ENCODE measurements at places on chromosomes 3 and 15.

DNA sequence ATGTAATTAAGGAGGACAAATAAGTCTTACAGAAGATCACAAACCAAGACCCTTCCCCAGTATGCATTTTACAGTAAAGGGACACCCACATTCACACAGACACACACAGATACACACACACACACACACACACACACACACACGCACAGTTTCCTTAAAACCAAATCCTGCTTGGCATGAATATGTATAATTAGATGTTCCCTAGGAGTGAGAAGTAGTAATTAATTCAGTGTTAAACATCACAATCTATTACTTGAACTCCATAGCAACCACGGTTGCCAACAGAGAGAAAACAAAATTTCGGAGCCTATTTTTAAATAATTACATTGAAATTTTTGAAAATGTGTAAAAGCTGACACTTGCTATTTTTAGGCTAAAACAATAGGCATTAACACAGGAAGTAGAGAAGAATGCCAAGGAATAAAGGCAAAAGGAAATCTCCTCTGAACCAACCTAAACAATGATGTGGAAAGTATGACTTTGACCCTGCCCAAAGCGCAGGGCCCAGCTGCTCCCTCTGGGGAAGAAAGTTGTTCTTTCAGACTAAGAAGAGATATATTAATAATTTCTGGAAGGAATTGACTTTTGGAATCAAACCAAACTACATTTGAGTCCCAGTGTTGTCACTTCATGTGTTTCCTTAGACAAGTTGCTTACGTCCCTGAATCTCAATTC is 215.3 kb downstream of the CPNE4 start:
- DNase-seq: no peak

- no peak for DNase-seq
Measured at GRCh38 chr3:181699171-181699903, 12.4 kb upstream of the SOX2 start.

DNA sequence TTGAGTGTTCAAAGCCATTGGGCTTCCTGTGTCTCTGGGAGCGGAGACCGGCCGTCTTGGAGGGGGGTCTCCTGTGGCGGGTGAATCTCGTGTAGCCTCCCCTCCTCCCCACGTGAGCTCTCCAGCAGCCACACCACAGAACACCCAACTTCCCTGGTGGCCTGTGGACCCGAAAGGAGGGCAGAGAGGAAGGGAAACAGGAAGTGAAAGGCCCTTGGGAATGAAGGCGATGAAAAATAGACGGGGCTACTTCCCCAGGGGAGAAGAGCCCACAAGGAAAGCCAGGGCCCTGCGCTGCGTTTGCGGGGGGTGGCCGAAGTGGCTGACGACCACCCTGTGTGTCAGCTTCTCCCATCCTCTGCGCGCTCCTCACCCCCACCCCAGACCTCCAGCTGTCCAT is 5.4 kb downstream of the ANKRD63 start:
- no peak for DNase-seq

DNA sequence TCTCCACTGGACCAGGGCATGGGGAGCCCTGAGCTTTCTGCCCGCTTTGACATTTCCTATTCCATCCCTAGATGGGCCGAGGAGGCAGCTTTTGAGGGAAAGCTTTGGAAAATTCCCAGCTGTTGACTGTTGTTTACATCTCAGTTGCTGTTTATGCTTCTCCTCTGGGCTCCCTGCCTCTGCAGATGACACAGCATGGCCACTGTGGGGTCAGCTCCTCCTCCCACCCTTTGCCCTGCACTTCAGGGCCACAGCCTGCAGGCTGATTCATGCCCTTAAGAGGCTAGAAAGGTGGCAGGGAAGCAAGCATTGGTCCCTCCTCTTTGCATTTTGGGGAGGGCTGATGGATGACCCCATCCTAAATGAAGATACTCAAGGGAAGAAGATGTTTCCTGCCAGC is 8.5 kb upstream of the CTXND1 start:
- DNase-seq: no peak

DNA sequence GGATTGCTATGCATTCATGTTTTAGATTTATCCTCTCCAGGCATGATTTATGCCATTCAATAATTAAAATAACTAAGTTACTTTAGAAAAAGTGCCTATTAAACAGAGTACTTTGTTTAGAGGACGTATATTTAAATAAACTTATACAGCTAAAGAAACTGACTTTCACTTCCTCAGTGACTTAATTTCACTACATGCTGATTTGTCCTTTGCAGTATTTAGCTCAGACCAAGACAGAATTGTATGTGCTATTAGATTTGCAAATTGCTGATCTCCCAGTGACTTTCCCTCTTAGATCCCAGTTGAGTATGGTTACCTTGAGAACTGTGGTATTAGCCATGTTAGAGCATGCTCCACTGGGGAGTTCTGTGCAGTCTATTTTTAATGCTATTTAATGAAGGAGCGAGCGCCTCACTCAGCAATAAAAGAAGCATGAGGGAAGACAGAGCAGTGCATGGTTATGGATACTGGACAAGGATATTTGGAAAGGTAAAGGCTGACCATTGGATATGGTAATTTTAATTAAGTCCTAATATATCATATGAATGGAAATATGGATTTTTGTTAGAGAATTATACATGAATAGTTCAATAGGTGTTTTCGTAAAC is 2.7 kb downstream of the ARPP21 start:
- DNase-seq: no peak

DNA sequence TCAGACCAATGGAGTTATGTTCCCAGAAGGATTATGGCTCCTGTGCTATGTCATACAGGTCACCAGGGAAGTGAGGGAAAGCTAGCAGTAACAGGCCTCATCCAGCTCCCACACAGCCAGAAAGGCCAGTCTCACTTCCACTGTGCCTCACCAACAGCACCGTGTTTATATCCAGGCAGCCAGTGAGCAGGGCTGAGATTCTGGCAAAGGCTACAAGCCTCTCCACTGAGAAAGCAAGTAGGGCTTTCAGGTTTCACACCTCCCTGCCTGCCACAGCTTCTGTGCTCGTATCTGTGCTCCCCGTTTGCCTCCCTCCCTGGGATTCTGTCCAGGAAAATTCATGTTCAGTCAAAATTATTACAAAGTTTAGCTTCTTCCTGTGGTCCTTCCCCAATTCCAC is 14.9 kb upstream of the CFAP20DC start:
- DNase-seq: no peak

GRCh38 chr15:76195506-76196268 is 115.6 kb downstream of the ETFA start:
- DNase-seq: no peak

- peak; percentile 20 for DNase-seq
Measured at GRCh38 chr3:183484431-183485075, 56.1 kb upstream of the MCF2L2 start.

- DNase-seq: no peak
Measured at GRCh38 chr15:70823196-70823595, 30.8 kb downstream of the LARP6 start.

GRCh38 chr15:33915571-33916407 is 52.5 kb upstream of the CHRM5 start:
- no peak for DNase-seq

DNA sequence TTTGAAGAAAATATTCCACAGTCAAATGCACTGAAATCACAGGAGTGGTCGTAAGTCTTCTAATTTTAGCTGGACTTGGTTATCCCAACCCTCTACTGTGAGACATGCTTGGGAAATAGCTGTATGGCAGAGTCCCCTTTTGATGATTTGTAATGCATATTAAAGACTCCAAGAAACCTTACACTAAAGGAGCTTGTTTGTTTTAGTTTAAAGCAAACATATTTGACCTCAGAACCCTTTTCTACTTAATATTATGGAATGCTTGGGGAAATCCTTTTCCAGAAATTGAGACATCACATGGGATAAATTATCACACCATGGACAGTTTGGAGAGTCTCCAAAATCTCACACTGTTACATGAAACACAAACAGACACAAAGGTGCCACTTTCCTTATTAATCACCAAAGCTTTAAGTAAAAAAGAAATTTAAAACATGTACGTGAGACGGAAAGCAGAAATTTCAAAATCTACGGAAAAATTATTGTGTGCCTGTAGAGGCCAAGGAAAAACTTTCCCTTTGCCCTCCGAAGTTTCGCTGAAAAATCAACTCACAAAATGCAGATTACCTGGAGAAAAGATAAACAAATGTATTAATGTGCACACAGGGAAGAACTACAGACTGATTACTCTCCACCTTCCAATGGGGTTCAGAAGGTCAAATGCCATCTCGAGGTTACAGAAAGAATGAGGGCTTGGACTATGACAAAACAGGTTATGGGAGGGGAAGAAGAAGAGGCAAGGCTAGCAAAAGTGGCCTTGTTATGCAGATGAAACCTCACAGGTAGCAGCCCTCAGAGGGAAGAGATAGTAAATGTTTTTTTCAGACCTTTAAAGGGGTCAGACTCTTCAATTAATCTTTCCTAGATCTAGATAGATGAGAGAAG is 7.0 kb upstream of the CPB1 start:
- DNase-seq: no peak

GRCh38 chr3:119937229-119937628 is 155.3 kb downstream of the NR1I2 start:
- DNase-seq: peak; percentile 59

DNA sequence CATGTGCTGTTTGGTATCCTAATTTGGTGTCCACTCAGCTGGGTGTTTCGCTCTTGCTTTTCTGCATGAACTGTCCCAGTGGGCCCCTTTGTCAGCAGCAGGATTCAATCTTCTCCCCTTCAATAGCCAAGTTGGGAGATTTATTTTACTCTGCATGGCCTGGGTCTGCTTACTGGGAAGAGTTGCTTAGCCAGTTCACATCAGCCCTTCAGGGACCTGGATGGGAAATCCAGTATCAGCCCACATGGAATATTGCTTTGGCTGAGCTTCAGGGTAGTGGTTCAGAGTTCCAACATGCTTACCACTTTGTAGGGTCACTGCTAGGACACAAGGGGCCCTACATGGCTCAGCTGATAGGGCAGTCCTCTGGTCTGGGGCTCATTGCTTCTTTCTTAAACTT is 93.0 kb upstream of the BOC start:
- no peak for DNase-seq

DNA sequence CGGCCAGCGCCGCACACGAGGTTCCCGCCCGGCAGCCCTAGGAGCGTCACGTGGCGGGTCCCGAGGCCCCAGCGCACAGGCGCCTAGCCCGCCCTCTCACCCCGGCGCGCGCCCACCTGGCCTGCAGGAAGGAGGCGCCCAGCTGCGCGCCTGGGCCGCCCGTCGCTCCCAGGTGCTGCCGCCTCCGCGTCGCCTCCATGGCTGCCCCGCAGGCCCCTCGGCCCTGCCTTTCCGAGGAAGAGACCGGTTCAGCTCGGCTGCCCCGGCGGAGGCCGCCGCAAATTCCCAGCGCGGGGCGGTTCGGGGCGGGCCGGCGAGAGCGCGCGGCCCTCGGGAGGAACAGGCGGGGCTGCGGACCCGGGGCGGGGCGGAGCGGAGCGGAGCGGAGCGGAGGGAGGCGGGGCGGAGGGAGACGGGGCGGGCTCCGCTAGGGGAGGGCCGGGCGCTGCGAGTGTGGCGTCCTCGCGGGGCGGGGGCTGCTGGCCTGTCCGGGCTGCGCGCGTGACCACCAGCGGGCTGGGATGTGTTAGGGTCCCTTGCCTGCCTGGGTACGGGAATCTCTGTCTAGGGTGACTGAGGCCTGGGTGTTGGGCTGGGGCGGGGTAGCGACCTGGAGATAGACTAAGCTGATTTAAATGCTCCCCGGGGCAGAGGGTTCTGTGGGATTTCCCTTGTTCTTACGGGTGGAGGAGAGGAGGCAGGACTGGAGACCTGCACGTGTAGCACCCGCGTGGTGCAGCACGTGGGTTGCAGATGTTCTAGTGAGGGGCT is at the start of gene CLN6:
Gene CLN6 (minus strand): TSS at position 343 of the 771 bp plus-strand sequence. CDS start 144 bp downstream, at position 199.
- DNase-seq: peak; percentile 84

GRCh38 chr3:61589856-61590255 is 28.5 kb downstream of the PTPRG start:
- DNase-seq: no peak

DNA sequence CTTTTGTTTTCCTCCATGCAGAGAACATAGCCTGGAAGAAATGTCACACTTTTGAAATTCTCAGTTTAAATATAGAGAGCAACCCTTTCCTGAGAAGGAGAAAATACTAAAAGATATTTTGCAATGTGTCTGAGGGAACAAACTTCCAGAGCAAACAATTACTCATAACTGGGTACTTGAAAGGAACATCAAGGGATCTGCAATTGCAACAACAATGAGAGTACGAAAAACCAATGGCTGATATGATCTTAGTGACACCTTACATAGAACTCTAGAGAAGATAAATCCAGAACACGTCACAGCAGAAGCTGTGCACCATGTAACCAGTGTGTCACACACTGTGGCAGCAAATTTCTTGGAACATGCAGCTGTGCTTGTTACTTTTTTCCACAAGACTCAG is 14.6 kb upstream of the ARPP21 start:
- DNase-seq: no peak

- no peak for DNase-seq
Measured at GRCh38 chr15:101554115-101554915, 64.8 kb upstream of the PCSK6 start.

DNA sequence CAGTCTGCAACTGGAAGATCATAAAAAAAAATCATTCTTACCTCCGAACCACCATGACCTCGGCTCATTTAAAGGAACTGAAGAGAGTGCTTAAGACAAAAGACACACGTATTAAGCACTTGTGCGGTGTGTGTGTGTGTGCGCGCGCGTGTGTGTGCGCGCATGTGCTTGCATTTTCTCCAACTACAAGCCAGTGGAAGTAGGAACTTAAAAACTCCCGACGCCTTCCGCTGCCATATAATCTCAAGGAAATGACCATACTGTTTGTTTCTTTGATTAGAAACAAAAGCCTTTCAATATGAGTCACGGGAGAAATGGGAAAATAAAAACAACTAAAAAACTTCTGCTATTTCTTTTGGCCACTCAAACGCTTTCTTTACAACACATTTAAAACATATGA is 32.4 kb downstream of the FRMD4B start:
- DNase-seq: no peak

DNA sequence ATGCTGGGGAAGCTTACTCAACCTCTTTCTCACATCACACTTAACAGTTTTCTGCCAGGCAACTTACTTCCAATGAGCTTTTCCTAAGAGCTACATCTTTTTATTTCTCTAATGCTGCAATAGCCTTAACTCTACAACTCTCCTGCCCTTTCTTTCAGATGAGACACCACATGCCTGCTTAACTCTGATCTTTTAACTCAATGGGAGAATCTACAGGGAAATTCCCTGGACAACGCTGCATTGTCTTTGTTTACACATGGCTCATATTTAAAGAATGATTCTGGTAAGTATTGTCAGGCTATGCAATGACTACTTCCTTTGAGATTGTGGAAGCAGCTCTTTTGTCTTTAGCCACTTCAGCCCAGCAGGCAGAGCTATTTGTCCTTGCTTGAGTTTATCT is 353.1 kb upstream of the BCHE start:
- DNase-seq: no peak

DNA sequence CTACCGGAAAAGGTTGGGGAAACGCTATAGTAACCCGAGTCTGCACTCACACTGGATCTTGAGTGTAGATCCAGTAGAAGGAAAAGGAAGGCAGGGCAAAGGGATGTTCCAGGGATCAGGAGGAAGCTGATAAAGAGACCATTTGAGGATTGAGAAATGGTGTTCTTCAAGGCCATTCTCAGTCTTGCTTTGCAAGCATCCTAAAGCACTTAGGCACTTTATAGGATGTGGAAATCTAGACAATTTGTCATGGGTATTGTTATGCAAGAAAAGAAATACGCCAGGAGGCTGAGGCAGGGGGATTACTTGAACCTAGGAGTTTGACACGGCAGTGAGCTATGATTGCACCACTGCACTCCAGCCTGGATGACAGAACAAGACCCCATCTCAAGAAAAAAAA is 13.2 kb upstream of the SCAMP5 start:
- DNase-seq: no peak
